ENCODE measurements at places on chromosomes 3 and 15. TPM values are rescaled to one million over a fixed set of nuclear protein-coding genes. Genes with fewer than 3 reads are reported as not detected.

DNA sequence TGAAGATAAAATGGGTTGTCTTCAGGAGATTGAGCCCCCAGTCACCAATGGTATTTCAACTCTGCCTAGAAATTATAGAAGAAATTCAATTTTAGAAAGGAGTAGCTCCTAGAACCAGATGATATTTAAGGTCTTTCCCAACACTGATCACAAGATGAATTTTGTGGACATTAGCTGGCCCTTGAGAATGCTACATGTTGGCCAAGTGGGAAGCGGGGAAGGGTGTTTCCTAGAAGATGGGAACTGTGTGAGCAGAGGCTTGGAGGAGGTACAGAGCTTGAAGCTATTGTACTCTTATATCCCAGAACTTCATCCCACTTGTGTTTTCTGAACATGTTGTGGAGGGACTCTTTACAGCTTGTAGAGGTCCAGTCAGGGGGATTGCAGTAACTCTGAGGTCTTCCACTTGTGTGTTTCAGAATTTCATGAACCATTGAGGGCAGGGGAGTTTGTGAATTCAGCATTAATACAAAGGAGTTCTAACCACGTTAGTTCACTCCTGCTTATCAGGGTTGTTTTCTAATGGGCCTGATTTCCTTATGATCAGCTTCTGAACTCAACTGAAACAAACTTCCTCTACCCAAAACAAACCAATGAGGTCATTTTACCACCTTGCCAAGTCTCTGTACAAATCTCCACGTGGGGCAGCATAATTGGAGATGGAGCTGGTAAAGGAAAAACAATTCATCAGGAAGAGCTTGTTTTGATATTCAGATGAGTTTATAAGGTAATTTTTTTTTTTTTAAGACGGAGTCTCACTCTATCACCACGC lies 152.6 kb upstream of the TPM1 start:
- H3K27me3 ChIP-seq: no peaks in the 10 kb centered on the region
- peak; percentile 72 for DNase-seq
- H3K36me3 ChIP-seq: no peaks in the 10 kb centered on the region
- no peak overlapping the region for H3K4me3 ChIP-seq
- peaks cover 2% of the 10 kb centered on the region for H3K4me1 ChIP-seq
- H3K27ac ChIP-seq: no peak overlapping the region

DNA sequence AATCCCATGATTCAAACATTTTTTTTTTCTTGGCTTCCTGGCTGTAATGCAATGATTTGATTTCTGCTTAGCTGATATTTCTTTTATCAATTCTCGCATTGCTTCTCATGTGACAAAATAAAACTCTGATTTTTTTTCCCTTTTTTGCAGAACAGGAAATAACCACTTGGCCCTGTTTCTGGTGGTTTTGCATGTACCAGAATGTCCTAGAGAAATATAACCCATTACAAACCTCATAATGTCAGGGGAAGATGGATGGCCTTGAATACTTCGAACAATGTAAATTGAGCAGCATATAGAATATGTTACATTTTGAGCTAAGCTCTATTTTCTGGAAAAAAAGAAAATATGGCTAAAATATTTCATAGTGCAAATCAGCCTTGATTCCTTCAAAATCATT lies 275.6 kb downstream of the RAP2B start:
- no peaks in the 10 kb centered on the region for H3K27me3 ChIP-seq
- H3K4me1 ChIP-seq: no peaks in the 10 kb centered on the region
- DNase-seq: no peak
- no peaks in the 10 kb centered on the region for H3K36me3 ChIP-seq
- no peak overlapping the region for H3K27ac ChIP-seq
- H3K4me3 ChIP-seq: no peak overlapping the region

DNA sequence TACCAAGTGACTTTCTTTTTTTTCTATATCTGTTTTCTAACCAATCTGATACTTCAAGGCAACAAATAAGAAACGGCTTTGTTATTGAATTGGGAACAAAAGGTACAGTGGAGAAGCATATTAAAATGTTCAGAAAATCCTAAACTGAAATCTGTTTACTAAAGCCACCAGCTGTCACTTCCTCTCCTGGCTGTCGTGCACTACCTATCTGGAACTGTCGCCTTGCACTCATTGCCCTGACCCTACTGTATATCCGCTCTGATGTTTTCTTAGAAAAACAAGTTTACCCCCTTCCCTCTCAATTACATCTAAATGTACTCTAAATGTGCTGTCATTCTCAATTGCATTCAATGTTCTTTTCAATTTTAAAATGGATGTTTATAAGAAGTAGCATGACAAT lies 439.8 kb upstream of the ARRDC4 start:
- no peaks in the 10 kb centered on the region for H3K36me3 ChIP-seq
- H3K4me3 ChIP-seq: no peak overlapping the region
- no peak for DNase-seq
- H3K27me3 ChIP-seq: no peaks in the 10 kb centered on the region
- no peaks in the 10 kb centered on the region for H3K4me1 ChIP-seq

DNA sequence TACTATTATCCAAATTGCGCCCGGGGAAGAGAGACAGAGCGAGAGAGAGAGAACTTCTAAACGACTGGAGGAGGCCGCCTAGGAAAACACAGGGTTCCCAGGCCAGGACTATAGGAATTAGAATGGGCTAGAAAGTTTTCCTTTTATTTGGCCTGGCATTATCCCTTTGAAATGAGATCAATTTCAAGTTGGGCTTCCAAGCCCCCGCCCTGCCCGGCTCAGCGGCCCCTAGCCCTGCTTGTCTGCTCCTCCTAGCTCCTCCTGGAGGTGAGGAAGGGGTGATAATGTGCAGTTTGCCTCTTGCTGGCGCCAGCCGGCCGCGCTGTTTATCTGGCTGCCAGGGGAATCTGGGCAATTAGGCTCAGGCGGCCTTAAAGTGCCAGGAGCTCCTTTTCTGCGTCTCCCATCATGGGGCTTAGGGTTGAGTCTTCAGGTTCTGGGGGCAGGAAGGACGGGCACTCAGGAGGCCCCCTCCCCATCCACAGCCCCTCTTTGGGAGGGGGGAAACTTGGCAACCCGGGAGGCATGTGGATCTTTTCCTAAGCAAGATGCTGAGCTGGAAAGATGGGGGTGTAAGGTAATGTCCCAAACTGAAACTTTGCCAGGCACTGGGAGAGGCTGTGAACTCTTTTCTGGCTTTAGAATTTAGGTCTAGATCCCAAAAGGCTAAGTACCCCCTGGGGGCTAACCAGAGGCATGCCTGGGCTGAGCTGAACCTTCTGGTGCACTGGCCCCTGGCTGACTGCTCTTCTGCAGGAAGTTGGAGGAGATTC lies 5.5 kb downstream of the SMAD6 start:
- H3K27ac ChIP-seq: peak overlapping the region; percentile 28
- H3K36me3 ChIP-seq: peaks cover 3% of the 10 kb centered on the region
- no peak overlapping the region for H3K4me3 ChIP-seq
- no peaks in the 10 kb centered on the region for H3K27me3 ChIP-seq
- H3K4me1 ChIP-seq: peaks cover 17% of the 10 kb centered on the region
- peak; percentile 65 for DNase-seq

DNA sequence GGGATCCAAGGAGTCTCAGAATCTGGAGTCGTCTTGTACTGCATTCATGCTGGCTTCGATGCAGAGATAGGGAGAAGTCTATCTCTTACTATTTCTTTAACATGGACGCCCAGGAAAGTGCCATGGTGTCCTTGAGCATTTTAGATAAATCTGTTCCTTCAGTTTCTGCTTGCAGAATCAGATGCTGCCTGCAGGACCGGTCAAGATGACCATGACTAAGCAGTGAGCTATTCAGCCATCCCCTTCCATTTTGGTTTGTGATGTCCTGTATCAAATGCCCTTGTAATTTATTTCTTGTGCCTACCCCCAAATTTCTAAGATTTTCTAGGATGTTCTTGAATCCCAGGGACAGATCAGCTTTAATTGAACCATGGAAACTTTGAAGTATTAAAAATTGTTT lies 139.4 kb upstream of the TP63 start:
- no peaks in the 10 kb centered on the region for H3K27me3 ChIP-seq
- no peaks in the 10 kb centered on the region for H3K4me1 ChIP-seq
- no peak overlapping the region for H3K4me3 ChIP-seq
- DNase-seq: no peak
- no peak overlapping the region for H3K27ac ChIP-seq
- H3K36me3 ChIP-seq: no peaks in the 10 kb centered on the region

DNA sequence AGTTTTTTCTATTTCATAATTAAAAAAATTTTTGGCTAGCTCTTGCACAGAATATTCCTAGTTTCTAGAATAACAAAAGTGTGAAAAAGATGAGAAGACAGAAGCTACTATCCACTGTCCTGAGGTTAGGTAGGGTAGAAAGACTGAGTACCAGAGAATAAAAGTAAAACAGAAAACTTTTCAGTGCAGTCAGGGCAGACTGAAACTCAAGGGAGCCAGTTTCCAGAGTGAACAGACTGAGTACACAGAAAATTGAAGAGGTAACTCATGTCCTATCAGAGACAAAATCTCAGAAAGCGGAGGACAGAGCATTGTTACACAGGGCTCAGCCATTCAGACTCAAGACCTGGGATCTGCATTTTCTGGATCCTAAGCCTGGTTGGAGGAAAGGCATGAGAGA lies 8.8 kb upstream of the FBXO40 start:
- no peak overlapping the region for H3K27ac ChIP-seq
- H3K36me3 ChIP-seq: no peaks in the 10 kb centered on the region
- H3K27me3 ChIP-seq: no peaks in the 10 kb centered on the region
- H3K4me1 ChIP-seq: no peaks in the 10 kb centered on the region
- no peak for DNase-seq
- no peak overlapping the region for H3K4me3 ChIP-seq

- peaks cover 5% of the 10 kb centered on the region for H3K4me1 ChIP-seq
- H3K36me3 ChIP-seq: no peaks in the 10 kb centered on the region
- DNase-seq: no peak
- H3K27me3 ChIP-seq: no peaks in the 10 kb centered on the region
Observed at GRCh38 chr3:195226445-195226844, 44.5 kb downstream of the XXYLT1 start.

- H3K27me3 ChIP-seq: no peaks in the 10 kb centered on the region
- no peaks in the 10 kb centered on the region for H3K36me3 ChIP-seq
- H3K4me3 ChIP-seq: no peak overlapping the region
- H3K27ac ChIP-seq: no peak overlapping the region
Observed at GRCh38 chr15:82670699-82671098, 23.5 kb upstream of the CPEB1 start.

GRCh38 chr3:98004721-98005120 lies 30.4 kb downstream of the GABRR3 start:
- no peak overlapping the region for H3K4me3 ChIP-seq
- no peaks in the 10 kb centered on the region for H3K36me3 ChIP-seq
- no peak overlapping the region for H3K27ac ChIP-seq
- no peaks in the 10 kb centered on the region for H3K4me1 ChIP-seq
- no peaks in the 10 kb centered on the region for H3K27me3 ChIP-seq

DNA sequence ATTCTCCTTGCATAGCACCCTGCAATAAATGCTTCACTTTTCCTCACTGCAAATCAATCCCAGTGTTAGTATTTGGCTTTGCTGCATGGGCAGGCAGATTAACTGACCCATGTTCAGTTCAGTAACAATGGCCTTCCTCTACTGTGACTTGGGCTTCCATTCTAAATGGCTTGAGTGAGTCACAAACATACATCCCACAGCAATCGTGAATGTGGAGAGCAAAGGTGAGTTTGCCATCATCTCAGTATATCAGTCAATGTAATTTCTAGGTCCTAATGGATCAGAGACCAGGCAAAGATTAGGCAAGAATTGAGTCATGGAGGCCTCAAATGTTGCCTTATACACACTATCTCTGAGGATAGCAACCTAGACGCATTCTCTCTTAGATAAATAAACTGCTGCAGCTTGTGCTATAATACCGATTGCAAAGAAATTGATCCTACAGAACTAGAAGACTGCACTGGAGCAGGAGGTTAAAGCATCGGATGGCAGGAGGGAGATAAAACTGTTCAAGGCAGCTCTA lies 8.3 kb upstream of the ATP8B4 start:
- no peaks in the 10 kb centered on the region for H3K36me3 ChIP-seq
- DNase-seq: no peak
- no peak overlapping the region for H3K27ac ChIP-seq
- no peaks in the 10 kb centered on the region for H3K27me3 ChIP-seq
- no peaks in the 10 kb centered on the region for H3K4me1 ChIP-seq
- H3K4me3 ChIP-seq: no peak overlapping the region

DNA sequence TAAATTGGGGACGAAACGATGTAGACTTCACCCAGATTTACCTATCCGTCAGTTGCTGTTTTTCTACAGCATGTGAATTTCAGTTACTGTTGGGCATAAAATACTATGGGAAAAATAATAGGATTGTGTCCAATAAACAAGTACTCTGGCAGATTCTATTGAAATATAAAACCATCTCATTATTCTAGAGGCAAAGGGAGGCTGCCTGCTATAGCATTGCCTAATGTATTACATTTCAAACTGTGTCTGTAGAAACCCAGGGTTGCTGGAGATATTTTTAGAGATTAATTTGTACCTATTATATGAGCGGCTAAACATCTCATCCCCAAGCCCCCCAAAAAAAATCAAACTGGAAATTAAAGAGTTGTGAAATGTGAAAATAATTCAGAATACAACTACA lies 159.6 kb upstream of the IL12A start:
- H3K27me3 ChIP-seq: no peaks in the 10 kb centered on the region
- H3K4me1 ChIP-seq: peaks cover 16% of the 10 kb centered on the region
- peak overlapping the region; percentile 31 for H3K27ac ChIP-seq
- H3K36me3 ChIP-seq: no peaks in the 10 kb centered on the region
- no peak for DNase-seq

DNA sequence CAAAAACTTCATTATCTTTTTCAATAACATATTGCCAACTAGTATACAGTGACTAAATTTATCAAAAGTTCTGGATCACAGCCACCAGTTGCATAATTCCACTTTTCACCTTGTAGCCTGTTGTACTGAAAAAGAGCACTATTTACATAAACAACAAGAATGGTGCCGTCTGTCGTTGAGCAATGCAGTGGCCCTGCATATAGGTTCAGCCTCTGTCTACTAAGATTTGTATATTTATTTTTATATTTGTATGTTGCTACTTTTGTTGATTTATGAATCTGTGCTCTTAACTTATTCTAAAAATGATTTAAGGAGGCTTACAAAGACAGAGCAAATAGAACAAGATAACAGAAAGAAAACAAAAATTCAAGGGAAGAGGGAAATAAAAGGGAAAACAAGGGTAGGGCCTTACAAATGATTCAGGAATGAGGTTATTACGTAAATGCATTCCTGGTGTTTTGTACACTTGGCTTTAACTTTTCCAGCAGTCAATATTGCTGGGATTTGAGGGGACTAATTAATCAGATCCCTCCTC lies 257.6 kb upstream of the STT3B start:
- no peaks in the 10 kb centered on the region for H3K36me3 ChIP-seq
- DNase-seq: peak; percentile 63
- H3K27me3 ChIP-seq: no peaks in the 10 kb centered on the region
- peaks cover 3% of the 10 kb centered on the region for H3K4me1 ChIP-seq
- no peak overlapping the region for H3K27ac ChIP-seq

Gene CFAP92
- under 0.01 TPM for total RNA-seq

Gene DAZL
- total RNA-seq: not detected

Gene CMTM8
- 0.26 TPM for total RNA-seq

Gene C3orf80
- total RNA-seq: 0.26 TPM

Gene CKMT1B
- not detected for total RNA-seq

Gene ARNT2
- 9.8 TPM for total RNA-seq

Gene ABHD14A
- total RNA-seq: 9.0 TPM
